ENCODE measurements at places on chromosomes 1 and 21. TPM values are rescaled to one million over a fixed set of nuclear protein-coding genes. Genes with fewer than 3 reads are reported as not detected.

GRCh38 chr1:228216371-228217320 lies 8.8 kb downstream of the OBSCN start:
- no peak for ATAC-seq

- no peak for ATAC-seq
Observed at GRCh38 chr21:39648879-39649278, 36.1 kb downstream of the B3GALT5 start.

DRAXIN gene
- total RNA-seq, result 0.12 TPM

ZNF683 gene
- total RNA-seq, result not detected

- ATAC-seq, result no peak
Observed at GRCh38 chr1:6928106-6928885, 143.0 kb downstream of the CAMTA1 start.

PGLYRP3 gene
- total RNA-seq, result not detected

NECAP2 gene
- total RNA-seq, result 41.2 TPM

- no peak for ATAC-seq
Observed at GRCh38 chr1:46611691-46612221, 4.9 kb downstream of the MOB3C start.

DNA sequence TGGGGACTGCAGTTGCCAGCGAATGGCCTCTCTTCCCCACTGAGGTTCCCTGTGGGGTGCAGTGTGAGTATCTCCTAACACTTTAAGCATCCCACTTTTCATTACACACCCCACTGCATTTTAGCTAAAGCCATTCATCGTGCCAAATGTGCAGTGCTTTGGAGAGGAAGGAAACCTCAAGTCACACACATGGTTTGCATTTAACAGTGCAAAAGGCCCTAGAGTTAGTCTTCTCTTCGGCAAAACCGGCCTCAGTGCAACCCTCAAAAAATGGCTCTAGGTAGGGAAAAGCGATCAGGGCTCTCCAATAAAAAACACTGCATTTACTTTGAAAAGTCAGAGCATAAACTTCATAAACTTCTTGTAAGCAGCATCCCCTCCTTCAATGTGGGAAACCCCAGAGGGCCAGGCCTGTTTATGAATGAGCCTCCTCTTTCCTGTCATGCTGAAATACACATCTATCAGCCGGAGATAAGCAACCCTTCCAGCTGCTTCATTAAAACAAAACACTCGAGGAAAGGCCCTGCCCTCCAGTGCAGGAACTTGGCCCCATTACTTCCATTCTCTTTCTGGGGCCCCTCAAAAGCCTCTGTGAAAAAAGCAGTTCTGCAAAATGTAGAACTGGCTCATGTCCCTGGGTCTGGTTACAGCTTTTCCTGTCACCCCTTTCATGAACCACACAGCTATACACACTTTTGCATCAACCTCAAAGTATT lies 184.0 kb downstream of the CDC7 start:
- ATAC-seq, result no peak

KRTAP12-1 gene
- not detected for total RNA-seq

DNA sequence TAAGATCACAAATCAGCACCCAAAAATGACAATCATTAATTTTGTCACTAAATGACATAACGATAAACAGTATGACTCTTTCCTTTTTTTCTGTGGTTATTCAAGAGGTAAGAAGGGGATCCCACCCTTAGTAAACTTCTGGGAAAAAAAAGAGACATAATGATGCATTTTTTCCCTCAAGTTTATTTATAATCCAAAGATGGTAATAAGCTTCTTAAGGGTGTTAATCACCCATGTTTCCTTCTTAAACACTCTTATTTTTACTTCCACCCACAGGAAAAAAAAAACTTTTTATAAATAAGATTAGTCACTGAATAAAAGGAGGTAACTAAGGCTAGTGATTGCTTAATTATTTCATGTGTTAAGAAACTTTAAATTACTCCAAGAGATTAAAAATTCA lies 24.7 kb downstream of the RGS1 start:
- ATAC-seq, result no peak

DNA sequence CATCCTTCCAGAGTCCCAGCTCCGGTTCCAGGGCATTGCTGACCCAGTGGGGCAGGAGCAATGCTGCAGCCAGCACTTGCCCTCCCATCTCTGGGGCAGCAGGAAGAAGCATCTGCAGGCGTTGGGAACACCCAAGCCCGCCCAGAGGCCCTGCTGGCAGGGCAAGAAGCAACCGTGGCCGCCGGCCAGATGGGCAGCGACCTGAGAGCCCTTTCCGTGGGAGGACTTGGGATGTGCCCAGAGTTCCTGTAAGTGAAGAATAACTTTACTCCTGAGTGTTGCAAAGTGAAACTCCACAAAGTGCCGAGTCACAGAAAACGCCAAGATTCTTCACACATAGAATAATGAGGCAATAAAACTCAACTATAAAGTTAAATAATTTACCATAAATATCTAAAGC lies 46.0 kb downstream of the GRIK3 start:
- no peak for ATAC-seq

DNA sequence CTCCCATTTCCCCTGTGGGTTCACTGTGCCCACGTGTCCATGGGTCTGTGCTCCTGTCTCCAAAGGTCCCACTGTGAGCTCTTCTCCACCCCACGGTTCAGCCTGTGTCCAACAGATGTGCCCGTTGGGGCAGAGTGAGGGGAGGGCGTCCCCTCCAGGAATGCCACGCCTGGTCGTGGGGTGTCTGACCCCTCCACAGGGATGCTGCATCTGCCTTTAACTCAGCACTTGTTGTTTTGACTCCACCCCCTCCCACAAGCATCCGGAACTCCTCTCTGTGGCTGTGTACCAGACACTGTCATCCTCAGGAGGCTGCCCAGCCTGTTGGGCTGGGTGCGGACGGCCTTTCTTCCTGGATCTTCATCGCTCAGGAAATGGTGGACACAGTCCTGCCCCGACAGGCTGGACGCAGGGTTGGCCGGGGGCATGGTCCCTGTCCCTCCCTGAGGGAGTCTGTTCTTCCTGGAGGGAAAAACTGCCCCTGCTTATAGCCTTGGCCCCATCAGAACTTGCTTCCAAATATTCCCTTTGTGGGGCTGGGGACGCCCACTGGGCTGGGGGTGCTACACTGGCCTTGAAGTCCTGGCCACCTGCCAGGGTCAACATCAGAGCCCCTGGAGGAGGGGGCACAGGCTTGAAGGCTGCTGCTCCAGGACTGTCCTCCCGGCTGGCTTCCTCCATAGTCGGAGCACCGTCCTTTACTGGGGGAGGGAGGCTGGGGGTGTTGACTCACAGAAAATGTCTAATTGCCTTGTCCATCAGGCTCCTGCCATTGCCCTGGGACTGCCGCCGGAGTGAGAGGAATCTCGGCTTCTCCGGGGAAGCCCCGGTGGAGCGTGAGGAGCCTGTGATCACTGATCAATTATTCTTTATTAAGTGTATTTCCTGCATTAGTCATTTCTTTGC lies 182.0 kb upstream of the C1orf174 start:
- ATAC-seq, result no peak

DNA sequence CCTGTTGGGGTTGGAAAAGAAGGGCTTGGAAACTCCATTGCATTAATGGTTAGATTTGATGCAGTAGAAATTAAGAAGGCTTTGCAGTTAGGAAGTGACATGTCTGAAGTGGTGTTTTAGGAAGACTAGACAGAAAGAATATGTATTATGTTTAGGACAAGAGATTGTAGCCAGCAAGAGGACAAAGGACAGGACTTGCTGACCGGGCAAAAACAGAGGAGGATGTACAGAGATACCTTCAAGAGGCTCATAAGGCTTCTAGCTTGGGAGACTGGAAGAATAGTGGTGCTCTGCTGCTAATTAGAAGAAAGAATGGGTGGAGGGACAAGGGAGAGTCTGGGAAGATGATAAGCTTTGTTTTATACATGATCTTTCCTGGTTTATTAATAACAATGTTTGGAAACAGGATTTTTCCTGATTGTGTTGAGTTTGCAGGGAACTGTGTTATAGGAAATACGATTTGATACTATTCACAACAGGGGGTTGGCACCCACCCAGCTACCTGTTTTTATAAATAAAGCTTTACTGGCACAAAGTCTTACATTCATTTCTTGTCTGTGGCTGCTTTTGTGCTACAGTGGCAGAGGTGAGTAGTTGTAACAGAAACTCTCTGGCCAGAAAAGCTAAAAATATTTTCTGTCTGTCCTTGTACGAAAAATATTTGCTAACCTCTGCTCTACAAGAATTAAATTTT lies 37.1 kb upstream of the TMCO2 start:
- ATAC-seq, result no peak

GRCh38 chr1:113192242-113192641 lies 119.2 kb downstream of the LRIG2 start:
- ATAC-seq, result no peak

FGR gene
- total RNA-seq, result 10.1 TPM

CNR2 gene
- total RNA-seq, result not detected

DNA sequence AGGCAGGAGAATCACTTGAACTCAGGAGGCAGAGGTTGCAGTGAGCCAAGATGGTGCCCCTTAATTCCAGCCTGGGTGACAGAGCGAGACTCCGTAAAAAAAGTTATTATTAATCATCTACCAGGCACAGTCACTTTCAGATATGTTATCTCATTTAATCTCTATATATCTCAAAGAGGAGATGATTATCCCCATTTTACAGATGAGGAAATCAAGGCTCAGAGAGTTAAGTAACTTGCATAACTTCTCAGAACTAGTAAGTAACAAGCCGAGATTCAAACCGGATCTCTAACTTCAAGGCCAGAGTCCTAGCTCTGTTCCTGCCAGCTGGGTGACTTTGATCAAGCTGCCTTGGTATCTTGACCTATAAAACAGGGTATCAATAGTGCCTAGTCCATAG lies 17.5 kb downstream of the DIO1 start:
- ATAC-seq, result no peak

GRCh38 chr21:42997053-42997452 lies 22.7 kb downstream of the PKNOX1 start:
- ATAC-seq, result peak; percentile 85

DNA sequence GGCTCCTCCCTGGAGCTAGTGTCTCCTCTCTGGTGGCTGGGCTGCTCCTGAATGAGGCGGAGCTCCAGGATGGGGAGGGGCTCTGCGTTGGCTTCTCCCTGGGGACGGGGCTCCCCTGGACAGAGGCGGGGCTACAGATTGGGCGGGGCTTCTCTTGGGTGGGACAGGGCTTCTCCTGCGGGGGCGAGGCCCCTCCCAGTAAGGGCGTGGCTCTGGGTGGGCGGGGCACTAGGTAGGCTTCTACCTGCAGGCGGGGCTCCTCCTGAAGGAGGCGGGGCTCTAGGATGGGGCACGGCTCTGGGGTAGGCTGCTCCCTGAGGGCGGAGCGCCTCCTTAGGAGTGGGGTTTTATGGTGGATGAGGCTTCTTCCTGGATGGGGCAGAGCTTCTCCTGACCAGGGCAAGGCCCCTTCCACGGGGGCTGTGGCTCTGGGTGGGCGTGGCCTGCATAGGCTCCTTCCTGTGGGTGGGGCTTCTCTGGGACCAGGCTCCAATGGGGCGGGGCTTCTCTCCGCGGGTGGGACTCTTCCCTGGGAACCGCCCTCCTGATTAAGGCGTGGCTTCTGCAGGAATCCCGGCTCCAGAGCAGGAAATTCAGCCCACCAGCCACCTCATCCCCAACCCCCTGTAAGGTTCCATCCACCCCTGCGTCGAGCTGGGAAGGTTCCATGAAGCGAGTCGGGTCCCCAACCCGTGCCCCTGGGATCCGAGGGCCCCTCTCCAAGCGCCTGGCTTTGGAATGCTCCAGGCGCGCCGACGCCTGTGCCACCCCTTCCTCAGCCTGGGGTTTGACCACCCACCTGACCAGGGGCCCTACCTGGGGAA lies 22.7 kb upstream of the ARF1 start:
- ATAC-seq, result peak; percentile 4

Measured in gastroesophageal sphincter (tissue), 4 donors.